ENCODE measurements at places on chromosomes 16 and 17.

DNA sequence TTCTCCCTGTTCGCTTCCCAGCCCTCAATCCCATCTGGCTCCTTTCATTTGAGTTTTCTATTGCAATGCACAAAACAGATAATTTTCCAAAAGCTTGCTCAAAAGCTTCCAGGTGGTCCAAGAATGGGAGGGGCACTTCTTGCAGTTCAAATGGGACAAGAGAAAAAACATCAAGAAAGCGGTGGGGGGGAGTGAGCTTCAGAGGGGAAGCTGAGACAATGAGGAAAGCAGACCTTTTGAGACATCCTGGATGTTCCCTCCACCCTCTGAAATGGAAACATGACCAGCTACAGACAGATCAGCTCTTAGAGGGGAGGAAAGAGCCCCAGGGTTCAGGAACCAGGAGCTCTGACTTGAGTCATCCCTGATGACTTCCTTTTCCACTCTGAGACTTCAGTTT, 368.2 kb downstream of the SLC39A11 start:
- no peak for DNase-seq

- DNase-seq = no peak
Observed at GRCh38 chr16:14111713-14112538, 40.8 kb downstream of the MRTFB start.

GRCh38 chr17:28684963-28685362, 23.0 kb downstream of the SUPT6H start:
- no peak for DNase-seq

DNA sequence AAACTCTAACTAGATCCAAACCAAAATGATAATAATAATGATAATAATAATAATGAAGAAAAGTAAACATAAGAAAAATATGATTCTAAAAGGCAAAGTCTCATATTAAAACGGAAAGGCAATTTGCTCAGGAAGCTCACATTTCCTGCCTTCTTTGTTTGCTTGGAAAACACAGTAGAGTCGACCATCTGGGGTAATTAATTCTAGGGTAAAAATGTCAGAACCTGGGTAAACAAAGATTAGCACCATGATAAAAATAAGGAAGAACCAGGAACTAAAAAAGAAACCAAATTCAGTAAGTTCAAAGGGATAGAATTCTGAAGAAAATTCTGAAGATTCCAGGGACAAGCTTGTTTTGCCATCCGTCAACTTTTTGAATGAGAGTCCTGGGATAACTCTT, 16.2 kb downstream of the KRABD2 start:
- no peak for DNase-seq

GRCh38 chr16:11181899-11182279, 74.1 kb downstream of the SOCS1 start:
- no peak for DNase-seq

GRCh38 chr16:1152651-1153259, at the start of gene CACNA1H:
Gene CACNA1H (plus strand): TSS chr16:1153106. CDS start chr16:1153738, 632 bp downstream.
- DNase-seq = peak; percentile 68

DNA sequence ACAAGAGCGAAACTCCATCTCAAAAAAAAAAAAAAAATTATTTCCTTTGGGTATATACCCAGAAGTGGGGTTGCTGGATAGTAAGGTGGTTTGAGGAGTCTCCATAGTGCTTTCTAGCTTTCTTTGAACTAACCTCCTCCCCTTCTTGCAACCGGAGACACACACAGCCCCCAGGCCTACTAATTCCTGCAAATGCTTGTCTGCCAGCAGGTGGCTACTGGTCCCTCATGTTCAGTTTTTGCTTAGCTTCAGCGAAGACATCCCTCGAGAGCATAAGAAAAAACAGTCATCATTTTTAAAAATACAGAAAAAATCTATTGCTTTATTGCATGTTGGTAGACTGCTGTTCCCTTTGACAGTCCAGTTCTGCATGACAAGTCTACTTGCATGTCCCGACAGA, 439.0 kb downstream of the UTP18 start:
- no peak for DNase-seq

DNA sequence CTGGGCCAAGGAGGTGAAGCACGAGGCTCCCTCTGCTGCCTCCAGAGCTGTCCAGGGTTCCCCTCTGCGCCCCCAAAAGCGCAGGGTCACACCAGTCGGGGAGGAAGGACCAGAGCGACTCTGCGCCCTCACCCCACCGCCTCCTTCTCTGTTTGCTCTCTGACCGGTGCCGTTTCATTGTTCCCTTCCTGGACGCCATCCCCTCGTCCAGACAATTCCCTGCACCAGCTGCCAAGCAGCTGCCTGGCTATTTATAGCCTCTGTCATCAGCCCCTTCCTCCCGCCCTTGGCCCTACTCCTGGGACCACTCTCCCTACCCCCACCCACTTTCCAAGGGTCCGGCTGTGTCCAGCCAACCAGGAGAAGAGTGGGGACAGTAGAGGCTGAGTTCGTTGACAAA, 68.8 kb upstream of the CREBBP start:
- no peak for DNase-seq

DNA sequence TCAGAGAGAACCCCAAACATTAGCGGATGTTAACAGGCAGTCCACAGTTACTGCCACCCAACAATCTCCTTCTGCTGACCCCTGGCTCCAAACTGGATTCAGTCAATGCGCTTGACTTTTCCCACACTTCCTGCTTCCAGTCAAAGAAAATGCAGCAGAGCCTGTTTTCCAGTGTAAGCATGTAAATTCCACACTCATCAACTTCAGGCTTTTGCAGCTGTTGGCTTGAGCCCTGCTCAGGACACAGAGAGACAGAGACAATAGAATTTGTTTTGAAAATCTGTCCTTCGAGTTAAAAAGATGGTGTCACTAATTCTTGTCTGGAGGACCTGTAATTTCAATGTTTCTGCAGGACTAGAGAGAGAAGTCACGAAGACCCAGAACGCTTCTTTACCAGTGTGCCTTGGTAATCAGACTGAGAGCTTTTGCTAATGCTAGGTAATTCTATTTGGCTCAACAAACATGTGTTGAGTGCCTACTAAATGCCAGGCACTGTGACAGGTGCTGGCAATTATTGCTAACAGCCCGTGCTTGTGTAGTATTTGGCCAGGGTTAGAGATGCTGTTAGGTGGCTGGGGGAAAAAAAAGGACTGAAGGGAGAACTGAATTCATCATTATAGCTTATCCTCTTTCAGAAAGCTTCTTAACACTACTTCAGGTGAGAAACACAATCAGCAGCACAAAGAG, 32.5 kb downstream of the HOXB1 start:
- DNase-seq = no peak

DNA sequence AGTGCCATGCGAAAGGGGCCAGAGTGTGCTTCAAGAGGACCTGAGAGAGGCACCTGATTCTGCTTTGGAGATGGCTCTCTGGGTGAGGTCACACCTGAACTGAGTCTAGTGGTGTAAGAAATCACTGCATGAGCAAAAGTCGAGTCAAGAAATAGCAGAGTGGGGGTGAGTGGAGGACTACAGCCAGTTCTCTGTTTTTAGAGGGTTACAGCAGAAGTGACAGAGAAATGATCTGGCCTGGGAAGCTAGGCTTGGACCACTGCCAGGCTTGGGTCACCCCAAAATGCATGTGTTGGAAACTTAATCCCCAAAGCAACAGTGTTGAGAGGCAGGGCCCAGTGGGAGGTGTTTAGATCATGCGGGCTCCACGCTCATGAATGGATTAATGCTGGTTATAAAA, 312.0 kb downstream of the CBLN1 start:
- DNase-seq = no peak
